ENCODE measurements at places on chromosomes 16 and 17. TPM values are rescaled to one million over a fixed set of nuclear protein-coding genes. Genes with fewer than 3 reads are reported as not detected.

GRCh38 chr16:4372578-4373355 is 1.1 kb downstream of the VASN start:
- H3K4me1 ChIP-seq, result peaks cover 6% of the 10 kb centered on the region
- H3K4me3 ChIP-seq, result no peak overlapping the region
- H3K27me3 ChIP-seq, result no peaks in the 10 kb centered on the region
- DNase-seq, result no peak
- no peaks in the 10 kb centered on the region for H3K36me3 ChIP-seq
- H3K27ac ChIP-seq, result no peak overlapping the region

DNA sequence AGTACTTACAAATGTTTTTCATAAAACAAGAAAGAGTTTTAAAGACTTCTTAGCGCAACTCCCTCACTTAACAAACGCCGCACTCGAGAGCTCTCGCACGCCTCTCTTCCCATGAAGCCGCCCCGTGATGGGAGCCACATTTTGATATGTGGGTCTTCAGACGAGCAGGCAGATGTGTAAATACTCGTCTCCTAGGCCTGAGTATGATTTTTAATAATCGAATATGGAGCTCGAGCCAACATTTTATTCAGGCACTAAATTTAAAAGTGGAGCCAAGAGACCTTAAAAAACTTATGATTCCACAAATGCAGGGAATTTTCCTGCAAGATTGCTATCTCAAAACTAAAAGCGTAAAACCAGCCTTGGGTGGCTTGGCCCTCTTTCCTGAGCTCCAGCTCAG is 55.4 kb downstream of the IRX6 start:
- no peak overlapping the region for H3K4me3 ChIP-seq
- H3K4me1 ChIP-seq, result no peaks in the 10 kb centered on the region
- no peaks in the 10 kb centered on the region for H3K27me3 ChIP-seq
- H3K27ac ChIP-seq, result no peak overlapping the region
- DNase-seq, result no peak

- H3K4me1 ChIP-seq, result peaks cover 5% of the 10 kb centered on the region
- DNase-seq, result no peak
- H3K27me3 ChIP-seq, result peaks cover 13% of the 10 kb centered on the region
- H3K36me3 ChIP-seq, result no peaks in the 10 kb centered on the region
- H3K27ac ChIP-seq, result no peak overlapping the region
Observed at GRCh38 chr16:11583889-11584565, 2.7 kb downstream of the LITAF start.

Gene SLC6A4
- total RNA-seq, result not detected

GRCh38 chr17:35879773-35880654 is at the start of gene CCL5:
Gene CCL5, minus strand, starts transcription at chr17:35880360.
- peaks cover 26% of the 10 kb centered on the region for H3K4me1 ChIP-seq
- no peak for DNase-seq

GRCh38 chr17:77700165-77700881 is 258.2 kb upstream of the TNRC6C start:
- no peaks in the 10 kb centered on the region for H3K36me3 ChIP-seq
- no peak for DNase-seq
- no peak overlapping the region for H3K27ac ChIP-seq
- no peak overlapping the region for H3K4me3 ChIP-seq
- peaks cover 21% of the 10 kb centered on the region for H3K27me3 ChIP-seq

Gene FBXO39
- 0.20 TPM for total RNA-seq

DNA sequence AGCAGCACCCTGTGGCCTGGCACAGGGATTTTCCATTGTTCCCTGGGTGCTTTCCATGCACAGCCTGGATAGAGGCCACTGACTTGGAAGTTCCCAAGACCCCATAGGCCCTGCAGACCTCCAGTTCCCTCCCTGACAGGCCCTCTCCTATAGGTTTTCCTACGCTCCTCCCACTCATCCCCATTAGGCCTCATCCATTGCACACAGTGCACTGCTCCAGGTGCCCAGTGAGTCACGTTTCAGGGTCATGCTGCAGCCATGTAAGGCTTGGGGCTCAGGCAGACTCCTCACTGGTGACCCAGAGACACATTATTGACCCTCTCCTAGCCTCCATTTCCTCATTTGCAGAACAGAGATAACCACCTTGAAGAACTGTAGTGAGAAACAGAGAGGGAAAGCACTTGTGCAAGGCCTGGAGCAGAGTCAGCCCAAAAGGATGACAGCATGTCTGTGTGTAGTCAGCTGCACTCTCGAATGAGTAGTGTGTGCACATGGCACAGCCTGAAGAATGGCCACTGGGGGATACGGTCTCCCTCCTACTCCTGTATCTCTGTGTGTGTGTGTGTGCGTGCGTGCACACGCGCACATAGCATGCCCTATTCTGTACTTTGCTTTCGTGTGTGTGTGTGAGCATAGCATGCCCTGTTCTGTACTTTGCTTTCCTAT is 26.8 kb downstream of the DRC3 start:
- H3K36me3 ChIP-seq, result no peaks in the 10 kb centered on the region
- no peaks in the 10 kb centered on the region for H3K4me1 ChIP-seq
- no peak overlapping the region for H3K27ac ChIP-seq
- DNase-seq, result peak; percentile 14
- H3K4me3 ChIP-seq, result no peak overlapping the region

Gene TBX6
- total RNA-seq, result 0.60 TPM

Gene TERB1
- total RNA-seq, result not detected

Gene CA4
- total RNA-seq, result 0.29 TPM

Gene CNTNAP1
- 3.6 TPM for total RNA-seq

DNA sequence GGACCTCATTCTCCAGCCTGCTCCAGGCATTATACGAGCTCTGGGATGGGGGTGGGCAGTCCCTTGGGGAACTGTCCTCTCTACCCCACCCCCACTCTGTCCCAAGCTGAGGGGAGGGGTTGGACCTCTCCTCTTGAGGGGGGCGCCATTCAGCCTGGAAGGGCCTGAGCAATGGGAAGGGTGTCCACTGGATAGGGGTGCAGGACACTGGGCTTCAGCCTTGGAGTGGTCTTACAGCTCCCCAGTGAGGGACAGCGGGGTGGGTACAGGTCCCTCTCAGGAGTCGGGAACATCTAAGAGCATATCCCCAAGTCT is 9.5 kb upstream of the CBX8 start:
- no peak overlapping the region for H3K27ac ChIP-seq
- H3K36me3 ChIP-seq, result no peaks in the 10 kb centered on the region
- no peak for DNase-seq
- peaks cover 87% of the 10 kb centered on the region for H3K27me3 ChIP-seq
- H3K4me3 ChIP-seq, result no peak overlapping the region

- peak; percentile 35 for DNase-seq
- H3K4me1 ChIP-seq, result peaks cover 1% of the 10 kb centered on the region
- H3K4me3 ChIP-seq, result no peak overlapping the region
Observed at GRCh38 chr16:67942200-67942509, 1.8 kb downstream of the LCAT start.

DNA sequence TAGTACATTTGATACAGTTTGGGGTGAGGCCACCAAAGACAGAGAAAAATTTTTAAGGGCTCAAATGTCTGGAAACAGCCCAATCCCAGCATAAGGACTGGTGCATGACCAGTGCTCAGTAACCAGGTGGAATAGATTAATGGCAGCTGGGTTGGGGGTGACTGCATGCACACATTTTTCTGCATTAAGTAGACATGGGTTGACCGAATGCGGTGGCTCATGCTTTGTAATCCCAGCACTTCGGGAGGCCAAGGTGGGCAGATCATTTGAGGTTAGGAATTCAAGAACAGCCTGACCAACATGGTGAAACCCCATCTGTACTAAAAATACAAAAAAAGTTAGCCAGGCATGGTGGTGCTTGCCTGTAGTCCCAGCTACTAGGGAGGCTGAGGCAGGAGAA is 121.1 kb upstream of the HSBP1 start:
- H3K4me3 ChIP-seq, result no peak overlapping the region
- no peak for DNase-seq
- no peak overlapping the region for H3K27ac ChIP-seq
- H3K36me3 ChIP-seq, result no peaks in the 10 kb centered on the region
- no peaks in the 10 kb centered on the region for H3K27me3 ChIP-seq
- no peaks in the 10 kb centered on the region for H3K4me1 ChIP-seq

- no peak overlapping the region for H3K4me3 ChIP-seq
- DNase-seq, result no peak
- no peak overlapping the region for H3K27ac ChIP-seq
- no peaks in the 10 kb centered on the region for H3K4me1 ChIP-seq
Observed at GRCh38 chr16:4830408-4830807, 16.7 kb downstream of the GLYR1 start.

DNA sequence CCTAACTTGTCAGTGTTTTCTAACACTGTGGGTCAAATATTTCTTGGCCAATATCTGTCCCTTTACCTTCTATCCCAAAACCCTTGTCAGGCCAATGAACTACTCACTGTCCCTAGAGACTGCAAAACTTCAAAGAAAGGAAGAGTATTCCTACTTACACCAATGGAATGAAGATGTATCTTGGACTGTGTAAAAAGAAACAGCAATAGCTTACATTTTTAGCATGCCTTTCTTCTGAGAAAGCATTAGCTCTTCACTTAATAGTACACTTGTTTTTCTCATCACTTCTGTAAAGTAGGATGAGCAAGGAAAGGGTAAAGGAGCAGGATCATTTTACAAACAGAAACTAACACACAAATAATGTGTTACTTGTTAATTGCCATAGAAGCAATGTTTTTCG is 73.9 kb downstream of the STH start:
- H3K36me3 ChIP-seq, result no peaks in the 10 kb centered on the region
- no peak overlapping the region for H3K4me3 ChIP-seq
- H3K27me3 ChIP-seq, result no peaks in the 10 kb centered on the region
- no peak overlapping the region for H3K27ac ChIP-seq
- no peak for DNase-seq

DNA sequence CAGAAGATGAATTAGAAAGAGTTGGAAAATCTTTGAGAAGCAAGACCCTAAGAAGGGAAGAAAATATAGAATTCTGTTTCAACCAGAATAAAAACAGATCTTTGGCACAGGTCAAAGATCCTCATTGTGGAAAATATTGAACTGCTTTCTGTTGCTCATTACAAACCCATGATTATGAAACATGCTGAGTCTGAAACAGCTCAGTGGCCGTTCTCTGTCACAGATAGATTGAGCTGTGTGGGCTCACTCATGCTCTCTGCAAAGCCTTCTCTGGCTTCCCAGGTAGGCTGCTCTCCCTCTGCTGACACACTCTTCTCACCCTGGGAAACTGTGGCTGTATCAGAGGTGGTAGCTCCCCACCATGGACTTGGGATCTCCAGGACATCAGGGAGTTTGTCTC is 3.4 kb upstream of the KRT38 start:
- no peaks in the 10 kb centered on the region for H3K4me1 ChIP-seq
- no peaks in the 10 kb centered on the region for H3K36me3 ChIP-seq
- H3K4me3 ChIP-seq, result no peak overlapping the region
- DNase-seq, result no peak

GRCh38 chr16:73778887-73779286 is 517.7 kb upstream of the PSMD7 start:
- H3K27ac ChIP-seq, result no peak overlapping the region
- no peaks in the 10 kb centered on the region for H3K4me1 ChIP-seq
- no peaks in the 10 kb centered on the region for H3K27me3 ChIP-seq
- no peaks in the 10 kb centered on the region for H3K36me3 ChIP-seq
- H3K4me3 ChIP-seq, result no peak overlapping the region

DNA sequence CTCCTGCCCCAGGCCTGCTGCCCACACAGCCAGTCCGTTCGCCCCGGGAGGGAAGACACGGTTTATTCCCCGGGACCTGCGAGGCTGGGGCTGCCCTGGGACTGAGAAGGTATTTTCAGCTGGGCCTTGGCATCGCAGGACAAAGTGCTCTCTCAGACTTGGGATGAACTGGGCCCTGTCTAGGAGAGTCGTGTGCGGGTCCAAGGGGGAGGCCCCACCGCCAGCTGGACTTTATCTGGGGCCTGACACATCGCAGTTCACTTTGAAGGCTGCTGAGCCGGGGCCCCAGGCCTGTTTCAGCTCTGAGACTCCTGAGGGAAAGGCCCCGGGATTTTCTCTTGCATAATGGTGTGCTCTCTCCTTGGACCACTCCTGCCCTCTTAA is 6.8 kb downstream of the CRISPLD2 start:
- H3K4me3 ChIP-seq, result no peak overlapping the region
- H3K27ac ChIP-seq, result no peak overlapping the region
- no peak for DNase-seq
- no peaks in the 10 kb centered on the region for H3K36me3 ChIP-seq
- H3K27me3 ChIP-seq, result no peaks in the 10 kb centered on the region

DNA sequence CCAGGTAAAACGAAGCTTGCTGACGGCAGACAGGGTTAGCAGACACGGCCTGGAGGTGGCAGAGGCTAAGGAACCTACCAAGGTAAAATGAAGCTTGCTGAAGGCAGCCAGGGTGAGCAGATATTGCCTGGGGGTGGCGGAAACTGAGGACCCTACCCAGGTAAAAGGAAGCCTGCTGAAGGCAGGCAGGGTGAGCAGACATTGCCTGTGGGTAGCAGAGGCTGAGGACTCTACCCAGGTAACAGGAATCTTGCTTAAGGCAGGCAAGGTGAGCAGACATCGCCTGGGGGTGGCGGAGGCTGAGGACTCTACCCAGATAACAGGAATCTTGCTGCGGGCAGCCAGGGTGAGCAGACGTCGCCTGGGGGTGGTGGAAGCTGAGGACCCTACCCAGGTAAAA is 2.6 kb upstream of the GCGR start:
- H3K36me3 ChIP-seq, result no peaks in the 10 kb centered on the region
- H3K4me1 ChIP-seq, result no peaks in the 10 kb centered on the region
- peaks cover 25% of the 10 kb centered on the region for H3K27me3 ChIP-seq
- H3K4me3 ChIP-seq, result no peak overlapping the region
- H3K27ac ChIP-seq, result no peak overlapping the region

Gene CD19
- total RNA-seq, result not detected

DNA sequence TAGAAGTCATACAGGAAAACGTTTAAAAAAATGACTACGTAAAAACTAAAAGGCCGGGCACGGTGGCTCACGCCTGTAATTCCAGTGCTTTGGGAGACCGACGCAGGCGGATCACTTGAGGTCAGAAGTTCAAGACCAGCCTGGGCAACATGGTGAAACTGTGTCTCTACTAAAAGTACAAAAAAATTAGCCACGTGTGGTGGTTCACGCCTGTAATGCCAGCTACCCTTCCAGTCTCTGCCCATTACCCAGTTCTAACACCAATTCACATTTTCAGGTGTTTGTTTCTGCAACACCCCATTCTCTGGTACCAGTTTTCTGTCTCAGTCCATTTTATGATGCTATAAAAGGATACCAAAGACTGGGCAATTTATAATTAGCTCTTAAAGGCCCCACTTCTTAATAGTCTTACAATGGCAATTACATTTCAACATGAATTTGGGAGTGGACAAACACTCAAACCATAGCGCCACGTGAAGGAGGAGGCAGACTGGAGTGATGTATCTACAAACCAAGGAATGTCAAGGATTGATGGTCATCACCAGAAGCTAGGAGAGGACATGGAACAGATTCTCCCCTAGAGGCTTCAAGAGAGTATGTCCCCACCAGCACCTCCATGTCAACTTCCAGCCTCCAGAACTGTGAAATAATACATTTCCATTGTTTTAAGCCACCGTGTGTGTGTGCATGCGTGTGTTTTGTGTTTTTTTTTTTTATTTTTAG is 791 bp upstream of the C17orf75 start:
- no peaks in the 10 kb centered on the region for H3K36me3 ChIP-seq
- no peaks in the 10 kb centered on the region for H3K27me3 ChIP-seq
- H3K4me3 ChIP-seq, result no peak overlapping the region
- no peak overlapping the region for H3K27ac ChIP-seq

- no peak overlapping the region for H3K4me3 ChIP-seq
- no peaks in the 10 kb centered on the region for H3K4me1 ChIP-seq
- H3K27me3 ChIP-seq, result no peaks in the 10 kb centered on the region
- H3K27ac ChIP-seq, result no peak overlapping the region
- no peak for DNase-seq
- H3K36me3 ChIP-seq, result no peaks in the 10 kb centered on the region
Observed at GRCh38 chr17:80424878-80425765, 10.2 kb downstream of the ENDOV start.
